ENCODE measurements at places on chromosomes 6 and 20.

- no peak for DNase-seq
Measured at GRCh38 chr6:15401769-15402250, 155.9 kb downstream of the JARID2 start.

DNA sequence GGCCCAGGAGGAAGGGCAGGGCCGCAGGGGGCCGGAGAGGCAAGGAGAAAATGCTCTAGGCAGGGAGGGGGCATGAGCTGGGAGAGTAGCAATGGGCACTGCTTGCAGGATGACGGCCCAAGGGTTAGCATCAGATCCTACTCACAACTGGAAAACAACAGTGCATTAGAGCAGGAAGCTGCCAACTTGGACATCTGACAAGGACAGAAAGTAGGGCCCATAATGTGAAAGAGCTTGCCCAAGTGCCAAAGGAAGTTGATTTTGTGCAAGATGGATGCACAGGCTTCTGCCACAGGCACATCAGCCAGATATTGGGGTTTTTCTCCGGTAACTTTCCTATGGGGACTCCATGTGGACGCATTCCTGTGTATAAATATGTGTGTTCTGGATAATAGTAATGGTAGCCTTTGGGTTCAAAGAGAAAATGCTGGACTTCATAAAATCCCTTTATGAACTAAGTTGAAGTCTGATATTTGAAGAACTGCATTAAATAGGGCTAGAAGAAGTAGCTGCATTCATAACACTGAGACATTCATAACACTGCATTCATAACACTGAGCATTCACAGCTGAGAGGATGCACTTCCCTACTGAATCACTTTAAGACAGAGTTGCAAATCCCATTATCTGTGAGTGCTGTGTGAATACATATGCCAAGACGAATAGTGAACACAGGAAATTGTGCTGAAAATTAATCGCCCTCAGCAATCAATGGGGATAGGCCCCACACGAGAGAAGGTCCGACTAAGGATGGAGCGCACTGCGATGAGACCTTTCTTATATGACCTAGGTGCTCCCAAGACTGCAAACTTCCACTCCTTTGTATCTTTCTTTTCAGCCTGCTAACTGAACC, 235.6 kb upstream of the PRDM1 start:
- DNase-seq, result no peak

DNA sequence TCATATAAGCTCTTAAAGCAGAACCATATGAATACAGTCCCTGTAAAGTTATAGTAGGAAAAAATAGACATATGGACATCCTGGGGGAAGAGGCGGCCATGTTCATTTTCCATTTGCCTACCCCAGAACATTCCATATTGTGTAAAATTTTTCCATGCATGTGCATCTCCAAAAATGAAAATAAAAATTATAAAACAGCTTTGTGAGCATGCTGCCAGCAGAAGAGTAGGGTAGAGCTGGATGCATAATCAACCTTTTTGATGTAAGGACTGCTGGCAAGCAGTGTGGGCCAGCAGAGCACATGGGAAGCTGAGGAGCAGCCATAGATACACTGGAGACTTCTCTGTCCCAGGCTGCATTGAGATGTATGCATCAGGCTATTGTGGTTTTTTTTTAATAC, 271.0 kb downstream of the KCNQ5 start:
- no peak for DNase-seq

DNA sequence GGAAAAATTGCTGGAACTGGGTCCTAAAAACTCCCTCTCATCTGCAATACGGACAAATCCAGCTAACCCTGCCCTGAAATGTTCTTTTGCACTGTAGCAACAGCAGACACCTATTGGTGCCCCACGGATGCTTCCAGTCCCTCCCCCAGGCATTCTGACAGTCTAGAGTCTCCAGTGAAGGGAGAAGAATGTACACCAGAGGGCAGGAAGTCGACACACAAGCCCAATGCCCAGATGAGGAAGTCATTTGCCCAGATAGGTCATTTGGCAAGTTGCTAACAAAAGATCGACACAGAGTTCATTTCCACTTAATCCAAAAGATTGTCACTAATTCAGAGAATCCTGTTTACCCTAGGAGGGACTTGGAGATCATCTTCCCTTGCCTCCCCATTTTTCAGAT, 293.0 kb upstream of the PRDM1 start:
- no peak for DNase-seq

DNA sequence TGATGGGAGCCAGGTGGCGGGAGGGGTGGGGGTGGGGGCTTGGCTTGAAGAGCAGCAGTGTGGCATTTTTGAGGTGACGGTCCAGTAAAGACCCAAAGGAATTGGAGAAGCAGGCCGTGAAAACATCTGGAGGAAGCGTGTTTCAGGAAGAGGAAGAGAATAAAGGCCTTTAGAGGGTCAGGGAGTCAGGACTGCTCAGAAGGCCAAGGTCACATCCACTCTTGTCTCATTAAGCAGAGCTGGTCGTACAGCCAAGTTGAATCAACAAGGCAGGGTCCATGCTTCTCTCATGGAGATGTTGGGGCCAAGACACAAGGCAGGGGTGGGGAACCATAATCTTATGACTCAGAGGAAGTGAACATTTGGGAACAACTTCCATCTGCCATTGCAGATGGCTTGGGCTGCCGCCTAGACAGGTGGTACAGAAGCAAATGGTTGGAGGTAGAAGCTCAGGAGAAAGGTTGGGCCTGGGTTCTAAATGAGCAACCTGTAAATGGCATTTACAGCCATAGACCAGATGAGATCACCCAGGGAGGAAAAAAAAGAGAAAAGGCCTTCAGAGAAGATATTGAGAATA, 179.6 kb downstream of the TTLL2 start:
- DNase-seq, result no peak

DNA sequence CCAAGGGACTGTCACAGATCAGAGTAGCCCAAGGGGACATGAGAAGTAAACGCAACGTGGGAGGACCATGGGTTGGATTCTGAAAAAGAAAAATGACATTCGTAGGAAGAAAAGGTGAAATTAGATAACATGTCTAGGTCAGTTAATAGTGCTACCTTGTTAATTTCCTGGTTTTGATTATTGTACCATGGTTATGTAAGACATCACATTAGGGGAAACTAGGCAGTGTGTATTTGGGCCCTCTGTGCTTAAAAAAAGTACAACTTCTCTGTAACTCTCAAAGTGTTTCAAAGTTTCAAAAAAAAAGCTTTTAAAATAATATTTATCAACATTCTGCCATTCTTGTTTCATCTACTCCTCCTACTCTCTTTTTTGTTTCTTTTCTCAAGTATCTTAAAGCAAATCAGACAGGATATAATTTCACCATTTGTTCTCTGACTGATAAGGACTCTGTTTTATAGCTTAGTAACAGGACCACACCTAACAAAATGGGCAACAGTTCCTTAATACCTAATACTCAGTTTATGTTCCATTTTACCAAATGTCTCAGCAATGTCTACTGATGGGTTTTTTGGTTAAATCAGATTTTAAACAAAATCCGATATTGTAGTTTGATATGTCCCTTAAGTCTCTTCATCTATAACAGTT, 97.1 kb upstream of the PLCB4 start:
- no peak for DNase-seq

DNA sequence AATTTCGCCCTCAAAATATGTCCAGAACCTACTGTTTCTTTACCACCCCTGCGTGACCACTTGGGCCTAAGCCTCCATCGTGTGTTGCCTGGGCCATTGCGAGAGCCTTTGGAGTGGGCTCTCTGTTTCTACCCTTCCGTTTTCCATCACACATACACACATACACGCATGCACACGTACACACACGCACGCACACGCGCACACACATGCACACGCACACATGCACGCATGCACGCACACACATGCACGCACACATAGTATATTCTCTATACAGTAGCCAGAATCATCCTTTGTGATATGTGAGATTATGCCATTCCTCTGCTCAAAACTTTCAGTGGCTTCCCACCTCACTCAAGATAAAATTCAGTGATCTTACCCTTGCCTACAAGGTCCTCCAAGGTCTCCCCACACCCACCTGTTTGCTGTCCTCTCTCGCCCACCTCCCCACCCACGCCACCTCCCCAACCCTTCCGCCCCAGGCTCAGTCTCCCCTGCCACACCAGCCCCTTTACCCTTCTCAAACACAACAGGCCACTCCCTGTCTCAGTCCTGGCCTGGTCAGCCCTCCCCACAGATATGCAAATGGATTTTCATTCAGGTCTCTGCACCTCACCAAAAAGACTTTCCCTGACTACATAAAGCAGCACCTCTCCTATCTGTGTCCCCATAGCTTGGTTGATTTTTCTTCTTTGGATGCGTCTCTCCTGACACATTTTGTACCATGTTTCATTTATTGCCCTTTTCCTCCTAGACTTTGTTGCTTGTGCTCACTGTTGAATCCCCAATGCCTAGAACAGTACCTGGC, 559.6 kb downstream of the CD83 start:
- DNase-seq, result no peak

GRCh38 chr6:72861935-72862432, 240.1 kb downstream of the KCNQ5 start:
- peak; percentile 12 for DNase-seq

- DNase-seq, result peak; percentile 99
Measured at GRCh38 chr6:157715728-157716164, 107.3 kb upstream of the SNX9 start.

- no peak for DNase-seq
Measured at GRCh38 chr6:148649454-148649963, 97.3 kb upstream of the UST start.

GRCh38 chr6:3962291-3963280, 113.4 kb downstream of the FAM50B start:
- no peak for DNase-seq

- DNase-seq, result no peak
Measured at GRCh38 chr20:52425701-52426100, 234.1 kb upstream of the ZFP64 start.

- no peak for DNase-seq
Measured at GRCh38 chr6:99550046-99550748, 18.3 kb downstream of the CCNC start.

GRCh38 chr20:56925082-56925830, 296.1 kb downstream of the TFAP2C start:
- no peak for DNase-seq

GRCh38 chr20:14817101-14817500, 479.7 kb upstream of the FLRT3 start:
- DNase-seq, result no peak

DNA sequence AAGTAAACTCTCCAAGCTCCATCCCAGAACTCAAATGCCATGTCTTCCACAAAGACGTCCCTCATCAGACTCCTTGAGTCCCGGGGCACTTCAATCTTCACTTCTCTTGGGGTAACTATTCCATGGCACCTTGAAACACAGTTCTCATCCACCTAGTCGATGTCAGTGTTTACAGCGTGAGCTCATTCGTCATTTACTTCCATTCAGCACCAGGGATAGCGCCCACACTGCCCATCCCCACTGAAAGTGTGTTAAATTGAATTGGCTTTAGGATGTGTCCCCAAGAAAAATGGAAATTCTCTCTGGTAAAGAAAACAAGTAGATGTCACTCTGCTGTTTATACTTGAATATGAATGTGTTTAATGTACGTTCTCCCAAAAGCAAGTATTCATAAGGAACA, 31.3 kb downstream of the KCNK15 start:
- no peak for DNase-seq

- DNase-seq, result no peak
Measured at GRCh38 chr6:133855991-133856370, 32.9 kb upstream of the TCF21 start.

DNA sequence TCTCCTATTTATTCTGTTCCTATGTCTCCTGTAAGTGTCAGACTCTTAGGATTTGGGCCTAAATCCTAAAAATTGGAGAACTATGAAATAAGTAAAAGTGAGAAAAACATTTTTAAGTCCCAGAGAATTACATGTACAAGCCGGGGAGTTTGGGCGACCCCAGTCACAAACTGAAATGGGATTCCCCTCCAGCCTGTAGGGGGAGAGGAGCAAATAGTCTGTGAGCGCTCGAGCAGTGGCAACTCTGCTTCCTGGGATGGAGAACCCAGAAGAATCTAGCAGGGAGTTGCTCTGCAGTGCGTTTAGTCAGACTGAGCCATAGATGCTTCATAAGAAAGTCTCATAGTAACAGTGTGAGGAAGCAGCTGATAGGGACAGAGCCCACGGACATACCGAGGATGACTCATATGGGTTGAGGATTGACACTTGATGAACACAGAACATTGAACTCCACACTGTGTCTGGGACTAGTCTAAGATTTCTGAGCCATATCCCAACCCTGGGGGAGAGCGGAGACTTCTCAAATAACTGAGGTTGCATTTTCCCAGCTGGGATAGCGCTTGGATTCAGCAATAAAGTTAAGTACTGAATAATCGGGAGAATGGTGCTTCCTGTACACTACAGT, 437.2 kb downstream of the BCKDHB start:
- DNase-seq, result no peak

DNA sequence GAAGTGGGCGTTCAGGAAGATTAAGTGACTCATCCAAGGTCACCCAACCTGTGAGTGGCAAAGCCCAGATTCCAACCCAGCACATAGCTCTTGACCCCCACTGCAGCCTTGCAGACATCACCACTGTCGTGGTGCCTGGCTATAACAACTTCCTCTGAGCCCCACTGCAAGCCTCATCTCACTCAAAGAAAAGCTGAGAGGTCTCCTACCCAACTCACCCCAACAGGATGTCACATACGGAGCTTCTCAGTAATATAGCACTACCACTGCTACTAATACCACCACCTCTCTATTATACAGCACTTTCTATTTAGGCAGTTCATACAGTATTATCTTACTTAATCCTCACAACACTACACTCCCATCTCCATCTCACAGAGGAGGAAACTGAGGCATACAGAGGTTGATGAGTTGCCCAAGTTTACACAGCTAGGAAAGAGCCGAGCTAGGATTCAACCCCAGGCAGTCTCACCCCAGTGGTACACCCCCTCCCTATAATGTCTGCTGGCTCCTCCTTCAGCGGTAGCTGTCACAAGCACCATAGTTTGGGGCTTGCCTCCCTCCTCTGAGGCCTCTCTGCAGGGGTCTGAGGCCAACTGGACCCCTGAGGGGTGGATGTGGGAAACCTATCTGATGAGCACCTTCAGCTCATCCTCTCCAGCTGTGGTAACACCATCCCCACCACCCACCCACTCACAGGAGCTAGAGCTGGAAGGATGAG, 19.5 kb downstream of the TFEB start:
- no peak for DNase-seq

- DNase-seq, result no peak
Measured at GRCh38 chr20:45429618-45430017, 13.7 kb downstream of the PIGT start.

DNA sequence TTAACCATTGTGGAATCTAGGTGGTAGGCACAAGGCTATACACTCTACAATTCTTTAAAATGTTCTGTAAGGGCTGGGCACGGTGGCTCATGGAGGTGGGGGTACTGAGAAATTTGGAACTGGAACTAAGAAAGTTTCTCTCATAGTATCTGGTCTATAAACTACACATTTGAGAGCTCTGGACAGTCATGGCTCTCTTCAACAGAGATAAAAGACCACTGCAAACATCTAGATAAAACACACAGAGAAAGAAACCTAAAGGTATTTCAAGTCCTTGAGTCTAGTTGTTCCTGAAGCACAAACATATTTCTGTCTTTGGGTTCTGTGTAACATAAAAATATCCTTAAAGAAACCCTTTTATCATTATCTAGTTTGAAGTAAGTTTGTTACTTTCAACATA, 35.2 kb downstream of the ILRUN start:
- DNase-seq, result no peak

- DNase-seq, result no peak
Measured at GRCh38 chr6:159826968-159827647, 27.0 kb downstream of the PNLDC1 start.
